Activated CD4-positive, alpha-beta T cell treated with anti-CD3 and anti-CD28 coated beads, Interleukin-2, amount 10 ng/mL, durations not matched to agents 24 days and 14 days (primary cell): ENCODE measurements at places on chromosomes 11 and 22. TPM values are rescaled to one million over a fixed set of nuclear protein-coding genes. Genes with fewer than 3 reads are reported as not detected.

Gene CASP1
- total RNA-seq = 18.7 and 21.6 TPM in 2 replicates

Gene CRYBA4
- total RNA-seq = not detected in 2 replicates

GRCh38 chr11:57376095-57377090 lies 4.6 kb downstream of the PRG3 start:
- H3K4me3 ChIP-seq = no peak overlapping the region
- H3K27ac ChIP-seq = no peak overlapping the region
- H3K4me1 ChIP-seq = no peaks in the 10 kb centered on the region
- no peak for DNase-seq
- H3K27me3 ChIP-seq = no peaks in the 10 kb centered on the region

DNA sequence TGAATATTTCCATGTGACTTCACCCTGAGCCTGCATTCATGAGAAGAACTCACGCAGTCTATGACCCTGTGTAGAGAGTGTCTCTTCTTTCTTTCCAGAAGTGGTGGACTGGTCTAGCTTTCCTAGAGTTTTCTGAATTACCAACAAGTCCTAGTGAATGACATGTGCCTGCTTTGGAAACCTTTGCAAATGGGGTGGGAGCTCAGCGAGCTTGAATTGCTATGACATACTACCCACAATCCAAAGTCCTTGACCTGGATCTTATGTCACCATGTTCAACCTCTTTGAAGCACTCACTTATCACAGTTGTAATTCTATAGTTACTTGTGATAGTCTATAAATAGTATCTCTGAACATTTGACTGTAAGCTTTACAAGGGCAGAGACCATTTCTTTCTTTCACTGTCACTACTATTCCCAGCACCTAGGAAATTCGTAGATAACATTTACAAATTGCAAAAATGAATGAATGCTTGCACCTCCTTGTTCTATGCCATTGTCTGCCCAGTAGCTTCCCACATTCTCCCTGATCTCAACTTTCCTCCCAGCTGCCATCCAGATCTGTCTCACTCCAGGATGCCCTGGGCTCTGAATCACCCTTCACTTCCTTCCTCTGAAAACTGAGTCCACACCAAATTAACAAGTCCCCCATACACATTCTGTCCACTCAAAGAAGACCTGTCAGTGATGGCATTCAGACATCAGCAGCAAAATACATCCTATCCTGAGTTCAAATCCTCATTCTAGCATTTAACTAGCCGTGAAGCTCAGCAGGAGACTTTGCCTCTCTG lies 201.9 kb upstream of the SESN3 start:
- H3K4me1 ChIP-seq = peaks cover 19% of the 10 kb centered on the region
- no peak for DNase-seq
- peak overlapping the region; percentile 0 for H3K27ac ChIP-seq

- no peak for DNase-seq
- H3K27me3 ChIP-seq = no peaks in the 10 kb centered on the region
- H3K4me1 ChIP-seq = peaks cover 26% of the 10 kb centered on the region
- peak overlapping the region; percentile 89 for H3K27ac ChIP-seq
- peak overlapping the region; percentile 83 for H3K4me3 ChIP-seq
Measured at GRCh38 chr11:119029340-119030028, 1.2 kb downstream of the SLC37A4 start.
